Right renal pelvis (tissue), 4 donors: ENCODE measurements at places on chromosomes 11 and 22.
A peak's percentile ranks its signal among the peaks of the same experiment; 100 is the strongest.

- DNase-seq: no peak
These were observed 15.0 kb upstream of the PRR5 start for GRCh38 chr22:44686873-44687600.

DNA sequence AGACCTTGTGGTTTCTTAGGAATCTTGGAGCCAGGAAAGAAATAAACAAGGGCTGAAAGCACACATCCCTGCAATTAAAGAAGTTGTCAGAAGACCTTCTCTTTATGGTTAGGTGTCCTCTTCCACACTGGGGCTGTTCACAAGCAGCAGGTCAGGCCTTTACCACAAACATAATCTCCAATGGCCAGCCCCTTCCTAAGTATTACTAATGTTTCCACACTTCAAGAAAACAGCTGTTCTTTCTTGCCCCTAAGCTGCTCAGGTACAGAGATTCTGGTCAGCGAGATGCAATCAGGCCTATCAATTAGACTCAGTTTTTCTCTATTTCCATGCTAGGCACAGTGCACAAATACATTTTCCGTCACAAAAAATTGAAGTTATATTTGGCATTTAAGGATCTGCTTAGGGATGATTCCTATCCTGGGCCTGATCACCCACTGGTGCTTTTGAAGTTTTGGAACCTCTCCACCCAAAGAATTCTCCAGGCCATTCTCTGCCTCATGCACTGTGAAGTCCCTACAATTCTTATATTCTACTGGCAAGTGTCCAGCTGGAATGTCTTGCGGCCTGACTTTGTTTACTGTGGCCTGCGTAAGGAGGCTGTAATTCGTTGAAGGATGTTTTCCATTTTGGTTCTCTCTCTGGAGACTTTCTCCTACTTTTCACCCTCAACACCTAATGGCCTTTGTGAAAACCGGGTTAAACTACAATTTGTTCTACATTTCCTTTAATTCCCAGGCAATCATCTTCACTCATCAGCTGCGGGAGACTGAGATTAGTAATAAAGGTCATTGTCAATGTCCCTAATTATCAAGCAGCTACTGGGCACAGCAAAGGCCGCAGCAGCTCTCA lies 5.1 kb downstream of the PRAME start:
- no peak for DNase-seq

- DNase-seq: no peak
These were observed 108.2 kb upstream of the CD44 start for GRCh38 chr11:35030716-35031213.

- DNase-seq: no peak
These were observed 17.4 kb downstream of the LMO2 start for GRCh38 chr11:33874433-33874832.

DNA sequence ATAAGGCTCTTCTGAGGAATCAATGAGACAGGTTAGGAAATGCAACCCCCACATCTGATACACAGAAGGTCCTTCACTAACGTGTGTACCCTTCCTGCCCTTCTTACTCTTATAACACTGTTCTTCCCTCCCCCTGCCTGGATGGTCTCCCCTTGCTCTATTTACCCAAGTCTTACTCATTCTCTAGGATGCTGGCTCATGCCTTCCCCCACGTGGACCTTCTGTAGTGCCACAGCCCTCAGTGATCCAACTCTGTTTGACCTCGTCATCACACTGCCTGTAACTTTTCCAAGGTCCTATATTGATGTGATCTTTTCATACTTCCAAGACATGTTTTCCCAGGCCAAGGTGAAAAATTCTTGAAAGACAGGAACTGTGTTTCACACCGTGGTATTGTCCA lies 79.8 kb downstream of the C11orf58 start:
- DNase-seq: no peak

- DNase-seq: no peak
These were observed 3.9 kb upstream of the RNF215 start for GRCh38 chr22:30390974-30391691.

GRCh38 chr22:17262976-17263375 lies 43.7 kb upstream of the ADA2 start:
- no peak for DNase-seq

DNA sequence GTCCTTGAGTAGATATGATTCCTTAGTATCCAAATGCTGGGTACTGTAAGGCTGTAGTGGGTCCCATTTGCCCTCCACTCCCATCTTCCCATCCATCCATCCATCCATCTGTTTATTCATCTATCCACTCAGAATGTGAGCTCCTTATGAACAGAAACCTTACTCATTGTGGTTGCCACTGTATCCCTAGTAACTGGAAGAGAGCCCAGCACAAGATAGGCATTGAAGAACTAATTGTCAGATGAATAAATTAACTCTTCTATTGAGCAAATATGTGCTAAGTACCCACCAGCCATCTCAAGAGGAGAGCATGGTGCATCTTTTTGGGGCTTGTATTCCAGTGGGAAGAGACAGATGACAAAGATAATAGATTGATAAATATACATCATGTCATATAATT lies 86.4 kb upstream of the SEZ6L start:
- DNase-seq: no peak

- DNase-seq: no peak
These were observed 65.4 kb downstream of the ZC3H12C start for GRCh38 chr11:110158317-110159200.

DNA sequence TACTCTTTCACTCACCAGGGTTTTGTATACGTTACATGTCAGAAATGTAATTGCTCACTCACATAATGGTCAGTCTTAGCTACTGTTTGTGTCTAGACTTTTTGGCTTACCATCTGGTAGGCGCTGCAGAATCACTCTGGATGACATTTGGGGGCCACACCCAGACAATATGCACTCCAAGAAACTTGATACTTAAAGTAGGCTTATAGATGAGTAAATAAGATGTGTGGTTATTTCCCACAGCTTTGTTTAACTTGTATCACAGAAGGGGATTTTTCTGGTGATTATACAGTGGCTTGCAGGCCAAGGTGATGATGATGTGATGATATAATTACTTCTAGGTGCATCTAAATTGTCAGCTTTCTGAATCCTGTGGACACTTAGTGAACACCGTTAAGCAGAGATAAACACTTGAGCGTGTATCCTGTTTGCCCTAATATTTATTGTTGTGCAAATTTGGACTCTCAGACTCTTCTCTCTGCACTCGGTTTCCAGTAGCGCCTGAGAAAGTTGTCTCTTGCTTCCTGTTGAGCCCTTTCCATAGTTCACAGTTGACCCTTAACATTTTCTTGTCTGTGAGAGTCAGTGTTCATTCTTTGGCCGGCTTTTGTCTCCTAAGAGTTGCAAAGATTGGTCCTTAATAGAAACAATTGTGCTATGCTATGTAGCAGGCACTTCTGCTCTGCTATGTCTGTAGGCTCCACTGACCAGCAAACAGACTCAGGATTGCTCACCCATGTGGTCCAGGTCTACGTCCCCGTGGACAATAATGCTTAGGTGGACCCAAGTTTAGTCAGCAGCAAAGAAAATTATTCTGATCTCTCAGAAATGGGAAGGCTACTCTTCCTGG lies 89.3 kb downstream of the PRR5L start:
- DNase-seq: no peak

DNA sequence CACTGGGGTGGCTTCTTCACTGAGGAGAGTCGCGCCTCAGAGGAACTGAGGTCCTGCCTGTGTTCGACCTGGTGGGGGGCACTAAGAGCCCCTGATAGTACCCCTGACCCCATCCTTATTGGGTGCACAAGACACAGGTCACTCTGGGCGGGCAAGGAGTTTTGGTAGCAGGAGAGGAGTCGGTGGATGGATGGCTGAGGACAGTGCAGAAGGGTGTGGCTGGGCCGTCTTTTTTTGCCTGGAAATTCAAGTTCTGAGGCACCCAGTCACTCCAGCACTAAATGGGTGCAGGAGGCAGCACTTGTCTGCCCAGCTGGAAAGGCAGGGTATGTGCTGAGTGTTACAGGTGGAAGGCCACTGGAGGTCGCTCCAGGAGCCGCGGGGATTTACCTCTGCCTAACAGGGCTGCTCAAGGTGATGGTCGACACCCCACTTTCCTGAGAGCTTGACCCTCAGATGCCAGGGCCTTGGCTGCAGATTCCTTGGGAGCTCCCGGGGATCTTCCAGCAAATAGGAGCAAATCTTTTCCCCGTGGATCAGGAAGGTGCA lies 960 bp downstream of the TSSC4 start:
- no peak for DNase-seq

- DNase-seq: peak; percentile 66
These were observed at the start of gene MICAL2 for GRCh38 chr11:12110201-12110713. TSS of gene MICAL2 (plus strand) at chr11:12110590. CDS start at chr11:12162156, 51,566 bp downstream.

GRCh38 chr11:113384551-113384950 lies 3.0 kb upstream of the ANKK1 start:
- DNase-seq: no peak

- DNase-seq: no peak
These were observed 314.5 kb upstream of the CCDC90B start for GRCh38 chr11:83600661-83601060.

GRCh38 chr22:32830473-32830872 lies 29.0 kb downstream of the TIMP3 start:
- DNase-seq: no peak

- DNase-seq: no peak
These were observed 43.9 kb upstream of the SMIM38 start for GRCh38 chr11:69111624-69112542.

- DNase-seq: no peak
These were observed 43.5 kb downstream of the APOL3 start for GRCh38 chr22:36117053-36117554.

DNA sequence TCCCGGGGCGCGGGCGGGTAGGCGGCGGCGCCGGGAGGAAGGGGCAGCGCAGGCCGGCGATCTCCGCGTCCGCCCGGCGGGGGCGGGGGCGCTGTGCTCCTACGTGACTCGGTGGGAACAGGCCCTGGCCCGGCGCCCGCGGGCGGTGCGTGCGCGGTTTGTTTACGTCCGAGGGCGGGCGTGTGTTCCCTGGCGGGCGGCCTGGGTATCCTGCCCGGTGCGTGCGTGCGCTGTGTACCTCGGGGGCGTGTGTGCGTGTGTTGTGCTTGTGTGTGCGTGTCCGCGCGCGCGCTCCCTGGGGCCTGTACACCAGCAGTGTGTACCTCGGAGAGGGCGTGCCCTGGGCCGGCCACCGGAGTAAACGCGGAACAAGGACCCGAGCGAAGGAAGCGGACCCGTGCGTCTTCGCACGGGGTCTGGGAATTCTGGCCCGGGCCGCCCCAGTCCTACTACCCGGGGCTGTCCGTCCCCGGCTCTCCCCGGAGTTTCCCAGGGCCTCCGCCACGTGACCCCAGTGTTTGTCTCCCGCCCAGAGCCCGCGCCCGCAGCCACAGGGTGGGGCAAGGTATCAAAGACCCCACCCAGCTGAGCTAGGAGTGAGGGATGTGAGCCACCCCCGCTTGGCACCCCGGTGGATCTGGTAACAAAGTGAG lies 769 bp downstream of the MAFF start:
- DNase-seq: no peak
